Aorta (tissue), 5 donors: ENCODE measurements at places on chromosomes 5 and 9. TPM values are rescaled to one million over a fixed set of nuclear protein-coding genes. Genes with fewer than 3 reads are reported as not detected.

ZNF883 gene
- total RNA-seq = 1.5 TPM

COL27A1 gene
- 54.3 TPM for total RNA-seq

PCDHB9 gene
- total RNA-seq = 3.0 TPM

SREK1IP1 gene
- total RNA-seq = 25.5 TPM

PCA3 gene
- 0.81 TPM for total RNA-seq

FCN1 gene
- 14.4 TPM for total RNA-seq

NKD2 gene
- total RNA-seq = 2.8 TPM

GRCh38 chr5:99030906-99031440 is 102.2 kb upstream of the CHD1 start:
- no peaks in the 10 kb centered on the region for H3K4me1 ChIP-seq
- H3K27me3 ChIP-seq = no peaks in the 10 kb centered on the region
- H3K36me3 ChIP-seq = no peaks in the 10 kb centered on the region
- H3K27ac ChIP-seq = no peak overlapping the region
- no peak for DNase-seq

- no peaks in the 10 kb centered on the region for H3K36me3 ChIP-seq
- H3K27me3 ChIP-seq = no peaks in the 10 kb centered on the region
- peaks cover 2% of the 10 kb centered on the region for H3K4me1 ChIP-seq
- no peak for DNase-seq
- H3K27ac ChIP-seq = no peak overlapping the region
Measured at GRCh38 chr9:115880221-115880885, 273.2 kb upstream of the PAPPA start.

DNA sequence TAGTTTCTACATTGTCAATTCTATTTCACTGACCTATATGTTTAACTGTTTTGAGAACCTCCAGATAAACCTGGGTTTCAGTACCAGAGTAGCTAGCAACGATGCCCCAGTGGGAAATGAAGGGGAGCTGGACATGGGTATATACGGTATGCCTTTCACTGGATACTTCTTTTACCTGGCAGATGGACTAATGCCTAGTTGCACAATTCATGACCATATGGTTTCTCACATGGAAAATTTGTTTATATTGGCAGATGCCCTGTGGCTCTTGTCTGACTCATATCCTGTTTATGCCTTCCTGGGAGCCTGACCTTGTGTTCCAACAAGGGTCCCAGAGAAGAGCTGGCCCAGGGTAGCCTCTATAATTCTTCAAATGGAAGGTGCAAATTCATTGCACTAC is 144.1 kb downstream of the MAT2B start:
- no peaks in the 10 kb centered on the region for H3K4me1 ChIP-seq
- no peak overlapping the region for H3K27ac ChIP-seq
- H3K27me3 ChIP-seq = no peaks in the 10 kb centered on the region
- no peak overlapping the region for H3K4me3 ChIP-seq

DNA sequence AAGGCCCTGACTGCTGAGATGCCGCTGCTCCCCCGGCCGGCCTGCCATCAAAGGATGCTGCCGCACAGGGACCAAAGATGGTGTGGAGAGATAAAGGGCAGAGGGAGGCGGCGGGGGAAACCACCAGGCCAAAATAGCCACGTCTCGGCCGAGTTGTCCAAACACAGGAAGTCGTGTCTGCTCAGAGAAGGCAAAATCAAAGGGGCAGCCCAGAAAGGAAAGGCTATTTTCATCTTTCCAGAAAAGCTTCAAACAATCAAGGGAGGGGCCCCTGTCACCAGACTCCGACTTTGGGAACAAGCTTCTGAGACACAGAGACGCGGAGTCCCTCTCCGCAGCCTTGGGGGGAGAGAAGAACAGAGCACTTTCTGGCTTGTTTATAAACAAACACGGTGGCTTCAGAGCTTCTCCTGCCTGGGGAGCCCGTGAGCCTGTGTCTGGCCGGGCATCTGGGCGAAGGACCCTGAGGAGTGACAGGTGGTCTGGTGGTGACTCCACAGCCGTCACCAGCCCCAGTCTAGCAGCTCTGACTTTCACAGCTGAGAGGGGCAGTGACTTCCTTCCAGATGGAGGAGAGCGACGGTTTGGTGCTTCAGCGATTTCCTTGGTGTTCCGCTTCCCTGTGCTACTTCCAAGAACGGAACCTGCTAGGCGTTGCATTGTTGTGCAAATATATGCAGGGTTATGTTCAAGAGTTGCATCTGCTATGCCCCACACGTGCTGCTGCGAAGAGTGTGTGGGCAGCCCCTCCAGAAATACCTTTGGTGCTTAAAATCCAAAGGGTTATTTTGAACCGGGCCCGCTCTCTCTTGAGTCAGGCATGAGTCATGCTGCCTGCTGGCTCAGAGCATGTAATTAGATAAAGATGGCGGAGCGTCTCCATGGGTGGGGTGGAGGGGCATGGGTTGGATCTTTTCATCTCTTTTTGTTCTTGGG is 24.0 kb downstream of the ADAMTSL2 start:
- H3K27me3 ChIP-seq = no peaks in the 10 kb centered on the region
- no peak for DNase-seq
- H3K4me1 ChIP-seq = no peaks in the 10 kb centered on the region
- no peak overlapping the region for H3K4me3 ChIP-seq

DNA sequence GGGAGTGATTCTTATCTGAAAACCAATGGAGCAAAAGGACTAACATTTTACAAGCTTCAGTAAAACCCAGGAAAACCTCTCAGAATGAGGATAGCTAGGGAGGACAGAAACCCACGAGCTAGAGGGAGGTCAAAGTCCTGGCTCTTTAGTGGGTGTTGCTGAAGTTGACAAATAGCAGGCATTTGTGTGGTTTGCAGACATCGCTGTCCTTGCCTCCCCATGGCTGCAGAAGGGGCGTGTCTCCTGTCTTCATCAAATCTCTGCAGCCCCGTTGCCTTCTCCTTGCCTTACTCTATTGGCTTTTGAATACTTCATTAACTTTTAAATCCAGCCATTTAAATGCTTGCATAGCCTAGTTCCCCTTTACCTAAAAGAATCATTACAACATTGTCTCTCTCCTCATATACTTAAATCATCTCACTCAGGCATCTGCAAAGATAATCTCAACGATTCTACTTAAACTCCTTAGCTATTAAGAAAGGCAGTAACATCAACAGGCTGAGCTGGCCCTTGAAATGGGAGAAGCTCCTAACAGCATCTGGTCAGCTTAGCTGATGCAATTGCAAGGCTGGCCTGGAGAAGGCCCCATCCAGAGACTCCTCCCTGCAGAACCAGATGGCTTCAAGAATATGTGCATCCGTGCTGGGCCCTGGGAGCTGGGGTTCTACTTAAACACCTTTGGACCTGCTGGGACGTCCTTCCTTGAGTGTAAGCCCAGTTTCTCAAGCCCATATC is 152.8 kb upstream of the TAS2R1 start:
- no peaks in the 10 kb centered on the region for H3K27me3 ChIP-seq
- H3K4me3 ChIP-seq = no peak overlapping the region
- no peak overlapping the region for H3K27ac ChIP-seq
- no peaks in the 10 kb centered on the region for H3K36me3 ChIP-seq
